ENCODE measurements at places on chromosomes 7 and 10.

- DNase-seq = peak; percentile 7
Observed at GRCh38 chr7:34759477-34760125, 101.6 kb downstream of the NPSR1 start.

DNA sequence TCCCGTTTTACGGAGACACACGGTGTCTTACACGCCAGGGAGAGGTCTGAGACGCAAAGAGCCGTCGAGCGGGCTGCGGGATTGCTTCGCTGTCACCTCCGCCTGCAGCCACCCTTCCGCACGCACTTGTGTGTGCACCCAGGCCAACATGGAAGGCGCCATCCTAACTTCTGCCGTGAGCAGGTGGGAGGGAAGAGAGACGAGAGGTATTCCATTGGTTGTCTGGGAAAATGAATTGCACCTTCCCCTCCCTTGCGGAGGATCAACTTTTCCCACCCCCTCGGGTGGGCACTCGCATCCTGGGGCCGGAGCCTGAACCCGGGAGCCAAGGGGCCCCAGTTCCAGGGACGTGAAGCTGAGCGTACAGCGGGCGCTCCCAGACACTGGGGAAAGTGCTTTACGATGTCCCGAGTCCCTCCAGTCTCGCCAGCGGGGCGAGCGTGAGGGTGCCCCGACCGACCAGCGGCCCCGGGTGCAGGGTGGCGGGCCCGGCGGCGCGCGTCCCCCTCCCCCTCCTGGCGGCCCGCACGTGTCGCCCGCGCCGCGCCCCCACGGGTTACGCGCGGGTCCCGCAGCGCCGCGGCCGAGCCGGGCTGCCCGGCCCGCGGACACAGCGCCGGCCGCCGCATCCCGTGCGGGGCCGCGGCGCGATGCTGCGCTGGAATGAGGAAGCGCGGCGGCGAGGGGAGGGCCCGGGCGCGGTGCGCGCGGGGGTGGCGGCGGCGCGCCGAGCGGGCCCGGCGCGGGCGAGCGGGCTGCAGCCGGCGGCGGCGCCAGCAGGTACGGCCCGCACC is 984 bp upstream of the IKZF1 start:
- DNase-seq = no peak

DNA sequence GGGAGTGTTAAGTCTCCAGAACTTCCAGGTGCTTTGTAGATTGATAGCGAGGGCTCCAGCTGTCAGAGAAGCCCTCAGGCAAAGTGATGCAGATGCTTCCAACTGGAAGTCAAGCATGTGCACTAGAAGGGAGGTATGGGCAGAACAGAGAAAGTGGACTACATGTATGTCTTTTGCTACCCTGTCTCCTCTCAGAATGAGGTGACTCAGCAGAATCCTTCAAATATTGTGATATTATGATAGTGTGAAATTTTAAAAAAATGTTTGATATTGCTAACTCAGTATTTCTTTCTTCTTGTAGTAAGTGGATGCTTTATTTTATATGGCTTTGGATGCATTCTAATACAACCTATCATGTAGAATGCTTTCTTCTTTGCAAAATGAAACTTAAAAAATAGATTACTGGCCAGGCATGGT is 138.9 kb upstream of the SVIL start:
- no peak for DNase-seq

DNA sequence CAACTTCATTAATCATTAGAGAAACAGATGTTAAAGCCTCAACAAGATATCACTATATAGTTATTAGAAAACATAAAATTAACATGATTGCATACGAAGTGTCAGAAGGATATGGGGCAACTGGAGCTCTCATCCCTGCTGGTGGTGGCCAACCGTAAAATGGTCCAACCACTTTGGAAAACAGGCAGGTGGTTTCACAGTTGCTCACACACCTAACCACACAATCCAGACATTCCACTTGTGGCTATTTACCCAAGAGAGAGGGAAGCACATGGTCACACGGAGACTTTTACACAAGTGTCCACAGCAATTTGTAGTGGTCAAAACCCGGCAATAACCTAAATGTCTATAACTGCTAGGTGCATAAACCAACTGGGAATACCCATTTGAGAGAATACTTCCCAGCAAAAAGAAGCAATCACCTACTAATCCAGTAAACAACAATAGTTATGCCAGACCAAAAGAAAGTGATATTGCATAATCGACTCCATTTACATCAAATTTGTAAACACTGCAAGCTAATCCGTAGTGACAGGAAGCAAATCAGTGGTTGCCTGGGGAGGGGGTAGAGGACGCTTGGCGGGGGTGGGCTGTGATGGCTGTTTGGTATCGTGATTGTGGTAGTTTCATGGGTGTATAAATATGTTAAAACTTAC is 91.8 kb downstream of the LARP4B start:
- DNase-seq = no peak

DNA sequence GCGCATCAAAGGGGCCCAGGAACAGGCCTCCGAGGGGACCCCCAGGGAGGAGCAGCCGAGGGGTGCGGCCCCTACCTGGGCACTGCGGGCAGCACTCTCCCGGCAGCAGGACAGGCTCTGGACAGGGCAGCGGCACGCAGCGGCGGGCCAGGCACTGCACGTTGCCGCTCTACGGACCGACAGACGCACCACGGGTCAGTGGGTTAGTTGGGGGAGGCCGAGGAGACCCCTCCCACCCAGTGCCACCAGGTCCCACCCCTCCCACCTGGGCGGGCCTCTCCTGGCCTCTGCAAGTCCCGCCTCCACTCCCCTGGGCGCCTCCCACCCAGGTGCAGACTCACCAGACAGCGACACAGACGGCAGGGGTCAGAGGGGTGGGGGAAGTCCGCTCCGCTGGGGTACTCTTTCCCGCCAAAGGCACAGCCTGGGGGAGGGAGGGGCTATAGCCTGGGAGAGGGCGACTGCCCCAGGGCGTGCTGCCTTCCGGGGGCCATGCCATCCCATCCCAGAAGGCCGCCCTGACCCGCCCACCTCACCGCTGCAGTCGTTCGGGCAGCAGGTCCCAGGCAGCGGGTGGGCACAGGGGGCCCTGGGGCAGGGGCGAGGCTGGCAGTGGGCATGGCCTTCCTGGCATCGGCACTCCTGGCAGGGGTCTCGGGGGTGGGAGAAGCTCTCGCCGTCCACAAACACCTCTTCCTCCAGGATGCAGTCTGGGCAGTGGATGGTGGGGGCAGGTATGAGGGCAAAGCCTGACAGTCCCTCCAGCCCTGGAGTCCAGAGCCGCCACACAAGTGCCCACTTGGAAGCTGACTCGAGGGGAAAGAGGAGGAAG is 19.2 kb downstream of the KCP start:
- DNase-seq = no peak

GRCh38 chr10:15879058-15879457 is 18.8 kb upstream of the MINDY3 start:
- DNase-seq = no peak

- no peak for DNase-seq
Observed at GRCh38 chr7:144820552-144820951, 15.3 kb downstream of the TPK1 start.

DNA sequence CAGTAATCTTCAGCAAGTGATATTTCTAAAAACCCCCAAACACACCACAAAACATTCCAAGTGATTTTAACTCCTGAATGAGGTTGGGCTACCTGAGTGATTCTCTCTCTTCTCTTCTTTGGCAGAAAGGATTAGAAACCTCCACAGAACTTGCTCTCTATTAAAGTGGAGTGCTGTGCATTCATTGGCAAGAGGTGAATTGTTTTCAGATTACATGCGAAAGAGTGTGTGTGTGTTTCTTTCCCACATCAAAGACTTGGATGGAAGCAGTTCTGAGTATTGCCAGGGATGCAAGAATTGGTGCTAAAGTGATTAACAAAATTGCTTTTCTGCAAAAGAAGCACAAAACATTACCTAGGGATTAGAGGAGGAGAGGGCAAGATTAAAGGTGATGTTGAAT is 13.1 kb upstream of the FBXW4 start:
- DNase-seq = no peak

DNA sequence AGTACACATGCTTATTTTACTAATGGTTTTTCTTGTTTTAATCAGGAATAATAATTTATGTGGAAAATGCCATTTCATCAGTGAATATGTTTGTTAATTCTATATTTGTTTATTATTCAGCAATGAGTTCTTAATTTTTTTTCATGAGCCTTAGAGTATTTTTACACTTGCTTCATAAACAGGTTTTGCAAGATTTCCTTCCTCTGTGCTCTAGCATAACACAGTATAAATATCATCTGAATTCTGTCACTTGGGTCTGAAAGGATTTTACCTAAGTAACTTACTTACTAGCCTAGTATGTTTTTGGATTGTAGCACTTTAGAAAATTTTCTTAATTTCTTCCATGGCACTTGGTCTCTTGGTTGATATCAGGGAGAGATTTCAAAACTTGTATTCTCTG is 45.8 kb downstream of the GLCCI1 start:
- no peak for DNase-seq

GRCh38 chr10:89064748-89065147 is 74.2 kb downstream of the FAS start:
- no peak for DNase-seq

GRCh38 chr10:49528977-49529506 is 9.9 kb downstream of the ERCC6 start:
- DNase-seq = no peak

DNA sequence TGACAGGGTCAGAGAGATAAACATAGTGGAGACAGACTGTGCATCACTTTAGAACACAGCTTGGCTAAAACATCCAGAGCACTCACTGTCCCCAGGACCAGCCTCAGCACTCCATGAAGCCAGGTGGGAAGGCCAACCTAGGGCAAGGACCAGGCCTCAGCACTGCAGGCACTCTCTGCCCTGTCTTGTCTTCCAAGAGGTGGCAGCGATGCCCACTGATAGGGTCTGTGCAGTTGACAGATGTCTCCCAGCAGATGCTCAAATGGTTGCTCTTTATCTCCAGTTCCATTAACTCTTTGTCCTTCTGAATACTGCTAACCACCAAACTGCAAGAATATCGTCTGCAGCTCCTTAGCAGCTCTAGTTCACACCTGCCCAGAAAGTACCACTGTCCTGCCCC is 9.1 kb downstream of the DDX56 start:
- DNase-seq = no peak

GRCh38 chr7:144133307-144133706 is 10.3 kb downstream of the OR2A14 start:
- DNase-seq = no peak

DNA sequence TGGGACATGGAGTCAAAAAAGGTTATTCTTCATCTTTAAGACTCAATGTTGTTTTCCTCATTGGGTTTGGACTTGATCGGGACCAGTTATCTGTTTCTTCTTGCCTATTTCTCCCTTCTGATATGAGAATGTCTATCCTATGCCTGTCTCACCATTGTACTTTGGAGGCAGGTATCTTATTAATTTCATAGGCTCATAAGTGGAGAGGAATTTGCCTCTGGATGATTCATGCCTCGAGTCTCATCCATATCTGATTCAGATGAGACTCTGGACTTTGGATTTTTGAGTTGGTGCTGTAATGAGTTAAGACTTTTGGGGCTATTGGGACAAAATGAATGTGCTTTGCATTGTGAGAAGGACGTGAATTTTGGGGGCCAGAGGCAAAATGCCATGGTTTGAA is 36.2 kb upstream of the CCDC7 start:
- no peak for DNase-seq

DNA sequence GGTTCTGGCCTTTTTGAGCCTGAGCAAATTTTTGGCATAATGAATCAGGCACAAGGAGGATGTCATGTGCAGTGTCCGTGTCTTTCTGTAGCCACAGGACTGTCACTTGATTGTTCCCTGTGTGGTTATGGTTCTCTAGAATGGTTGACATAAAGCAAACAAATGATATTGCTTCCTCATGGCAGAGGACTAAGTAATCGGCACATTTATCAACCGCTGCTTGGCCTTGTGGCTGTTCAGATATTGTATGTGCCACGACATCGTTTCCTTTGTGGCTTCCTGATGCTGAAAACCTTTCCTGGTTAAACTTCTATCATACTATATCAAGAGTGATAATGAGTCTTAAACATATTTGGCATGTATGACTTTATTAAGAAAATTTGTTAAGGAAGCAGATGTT is 598.8 kb downstream of the SUGCT start:
- DNase-seq = no peak

DNA sequence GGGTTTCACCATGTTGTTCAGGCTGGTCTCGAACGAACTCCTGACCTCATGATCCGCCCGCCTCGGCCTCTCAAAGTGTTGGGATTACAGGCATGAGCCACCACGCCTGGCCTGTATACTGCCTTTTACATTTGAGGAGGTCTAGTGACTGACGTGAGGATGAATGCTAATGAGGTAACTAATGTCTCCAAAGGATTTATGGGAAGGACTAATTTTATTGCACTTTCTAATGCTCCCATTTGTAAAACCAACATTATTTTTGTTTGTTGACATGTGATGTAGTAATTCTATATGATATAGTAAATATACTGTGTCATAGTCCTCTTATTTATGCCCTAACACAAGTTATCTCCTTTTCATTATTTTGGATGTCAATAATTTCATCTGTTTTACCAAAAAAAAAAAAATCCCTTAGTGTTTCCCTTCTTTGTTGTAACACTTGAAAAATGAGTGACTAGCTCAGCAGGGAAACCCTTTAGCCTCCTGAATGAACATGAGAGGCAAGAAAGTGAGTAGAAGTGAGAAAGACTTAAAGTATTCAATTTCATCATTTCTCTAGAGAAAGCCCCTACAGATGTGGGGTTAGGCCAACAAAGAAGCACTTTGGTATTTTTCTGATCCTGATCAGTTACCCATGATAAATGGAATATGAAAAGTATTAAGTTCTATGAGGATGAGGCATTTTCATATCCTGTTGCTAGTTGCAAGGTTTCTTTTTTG is 596.9 kb upstream of the PCDH15 start:
- DNase-seq = no peak

- no peak for DNase-seq
Observed at GRCh38 chr10:50260791-50261281, 9.5 kb upstream of the ASAH2 start.

- no peak for DNase-seq
Observed at GRCh38 chr10:17240096-17240495, 12.1 kb downstream of the VIM start.

DNA sequence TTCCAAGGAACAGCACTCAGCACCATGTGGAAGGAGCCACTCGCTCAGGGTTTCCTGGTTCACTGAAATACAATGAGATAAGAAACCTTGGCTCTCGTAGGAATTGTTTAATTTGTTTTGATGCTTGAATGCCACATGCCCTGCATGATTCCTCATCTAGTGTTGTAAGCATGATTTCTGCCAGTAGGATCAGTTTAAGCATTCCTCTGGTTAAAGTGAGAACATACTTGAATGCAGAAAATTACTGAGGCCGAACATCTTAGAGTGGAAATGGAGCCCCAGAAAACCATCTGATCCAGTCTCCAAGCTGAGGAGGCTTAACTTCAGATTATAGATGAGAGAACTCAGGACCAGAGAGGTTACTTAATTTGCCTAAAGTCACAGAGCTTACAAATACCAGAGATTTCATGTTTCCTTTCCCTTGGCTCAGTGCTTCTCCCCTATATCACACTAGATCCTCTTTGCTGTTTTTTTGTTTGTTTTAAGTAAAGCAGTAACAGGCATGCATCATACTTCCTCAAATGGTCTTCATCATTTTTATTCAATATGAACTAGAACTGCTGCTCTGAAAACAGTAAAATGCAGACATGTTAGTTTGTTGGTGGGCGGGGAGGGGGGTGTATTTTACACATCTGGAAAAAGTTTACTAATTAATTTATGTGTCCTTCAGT is 125.1 kb downstream of the ADAM12 start:
- DNase-seq = no peak

Measured in NCI-H2029 (cell line).